ENCODE measurements at places on chromosomes 16 and 17.
A peak's percentile ranks its signal among the peaks of the same experiment; 100 is the strongest.

DNA sequence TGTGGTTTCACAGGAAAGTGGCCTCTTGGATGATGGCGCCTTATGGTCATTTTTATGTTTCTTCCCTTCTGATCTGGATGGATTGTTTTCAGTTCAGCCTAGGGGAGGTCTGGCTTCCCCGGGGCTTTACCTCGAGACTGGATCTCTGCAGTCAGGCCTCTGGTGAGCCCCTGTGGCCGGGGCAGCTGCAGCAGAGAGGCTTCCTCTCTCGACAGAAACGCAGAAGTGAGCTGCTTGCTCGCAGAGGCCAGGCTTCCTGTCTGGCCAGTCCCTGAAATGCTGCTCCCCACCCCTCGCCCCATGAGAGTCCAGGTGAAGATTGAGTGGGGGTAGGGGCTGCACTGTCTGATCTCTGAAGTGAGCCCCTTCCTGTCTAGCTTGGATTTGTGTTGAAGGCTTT is 44.0 kb downstream of the PLCG2 start:
- DNase-seq, result peak; percentile 42

DNA sequence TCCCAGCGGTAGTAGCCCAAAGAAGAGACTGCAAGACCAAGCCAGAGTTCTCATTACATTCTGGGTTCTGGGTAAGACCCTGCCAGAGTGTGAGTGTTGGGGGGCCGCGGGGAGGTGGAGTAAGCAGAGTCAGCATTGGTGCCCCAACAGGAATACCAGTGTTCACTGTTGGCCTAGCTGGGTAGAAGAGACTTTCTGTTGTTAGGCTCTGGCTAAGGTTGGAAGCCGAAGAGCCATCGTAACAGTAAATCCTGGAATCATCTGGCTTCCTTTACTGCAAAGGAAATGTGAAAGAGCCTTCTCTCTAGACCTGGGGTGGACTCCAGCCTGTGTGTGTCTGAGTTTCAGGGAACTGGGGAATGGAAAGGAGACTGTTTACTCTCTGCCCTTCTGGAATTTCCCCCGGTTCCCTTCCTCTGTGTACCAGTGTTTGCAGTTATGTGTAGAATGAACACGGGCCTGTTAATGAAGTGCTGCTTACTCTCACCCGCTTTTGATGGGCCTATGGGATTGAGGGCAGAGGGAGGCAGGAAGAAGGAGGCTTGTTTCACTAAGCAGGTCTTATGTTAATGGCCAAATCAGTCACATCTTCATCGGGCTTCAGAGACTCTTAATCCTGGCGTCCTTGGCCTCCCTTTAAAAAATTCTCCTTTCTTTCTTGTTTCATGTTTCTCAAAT is 68.5 kb downstream of the WWP2 start:
- DNase-seq, result no peak

DNA sequence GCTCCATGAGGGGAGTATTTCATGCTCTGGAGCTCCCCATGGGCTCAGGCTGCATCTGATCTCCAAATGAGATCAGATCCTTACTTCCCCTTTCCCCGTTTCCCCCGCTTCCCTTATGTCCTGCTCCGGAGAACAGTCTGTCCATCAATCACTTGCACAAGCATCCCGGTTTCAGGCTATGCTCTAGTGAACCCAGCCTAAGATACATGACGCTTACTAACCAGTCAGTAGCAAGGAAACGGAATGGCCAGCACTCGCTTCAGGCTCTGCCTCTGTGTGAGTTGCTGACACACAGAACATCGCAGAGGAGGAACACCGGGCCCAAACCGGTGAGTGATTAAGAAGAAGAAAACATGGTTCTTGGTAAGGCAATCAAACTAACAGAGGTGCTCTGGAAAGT is 9.4 kb upstream of the ATP5MC1 start:
- no peak for DNase-seq

- no peak for DNase-seq
These were observed 26.1 kb downstream of the MEAK7 start for GRCh38 chr16:84478172-84478947.

DNA sequence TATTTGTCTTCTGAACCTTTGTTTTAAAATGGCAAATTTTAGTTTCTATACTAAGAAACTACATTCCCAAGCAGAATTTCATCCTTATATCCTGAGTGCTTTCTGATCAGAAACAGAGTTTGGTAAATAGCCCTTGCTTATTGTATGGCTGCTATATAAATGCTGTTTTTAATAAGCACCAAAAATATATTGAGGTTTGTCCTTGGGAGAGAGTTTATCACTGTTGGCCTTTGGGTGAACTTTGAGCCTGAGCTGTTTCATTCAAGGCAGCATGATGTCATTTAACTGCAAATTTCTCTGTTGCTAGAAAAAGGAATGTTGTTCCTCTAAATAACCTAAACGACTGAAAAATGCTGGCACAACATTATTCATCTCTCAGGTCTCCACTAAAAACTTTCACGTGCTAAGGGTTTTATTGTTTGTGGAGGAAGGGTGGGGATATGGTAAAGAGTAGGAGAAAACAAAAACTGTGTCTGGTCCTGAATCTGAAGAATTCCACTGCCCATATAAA is 334.3 kb upstream of the TBX2 start:
- no peak for DNase-seq

GRCh38 chr17:77930780-77931768 is 27.4 kb upstream of the TNRC6C start:
- no peak for DNase-seq
